Panc1 (cell line): ENCODE measurements at places on chromosomes 11 and 22. TPM values are rescaled to one million over a fixed set of nuclear protein-coding genes. Genes with fewer than 3 reads are reported as not detected.

GRCh38 chr11:57873196-57873911, 111.8 kb downstream of the CTNND1 start:
- H3K4me3 ChIP-seq, result no peak overlapping the region
- no peaks in the 10 kb centered on the region for H3K36me3 ChIP-seq
- no peak for DNase-seq
- H3K27ac ChIP-seq, result no peak overlapping the region
- H3K27me3 ChIP-seq, result peaks cover 3% of the 10 kb centered on the region; the same call in 1 of the 2 replicates

DNA sequence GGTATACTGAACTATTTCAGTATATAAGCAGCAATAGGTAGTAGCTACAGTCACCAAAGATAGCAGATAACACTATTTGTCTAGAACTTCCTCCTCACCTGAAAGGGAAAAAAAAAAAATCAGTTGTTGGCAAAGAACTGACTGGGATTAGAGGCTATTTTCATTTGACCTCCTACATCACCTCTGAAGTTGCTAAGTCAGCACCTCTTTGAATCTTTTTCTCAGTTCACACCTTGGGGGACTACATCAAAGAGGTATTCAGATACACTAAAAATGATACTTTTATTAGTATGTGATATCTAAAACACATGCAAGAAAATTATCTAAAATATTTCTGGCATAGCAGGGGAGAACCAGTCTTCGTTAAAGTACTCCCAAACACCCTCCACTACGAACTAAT, 16.2 kb downstream of the MSANTD2 start:
- H3K4me1 ChIP-seq, result no peaks in the 10 kb centered on the region
- DNase-seq, result no peak
- no peaks in the 10 kb centered on the region for H3K27me3 ChIP-seq
- no peak overlapping the region for H3K4me3 ChIP-seq

DNA sequence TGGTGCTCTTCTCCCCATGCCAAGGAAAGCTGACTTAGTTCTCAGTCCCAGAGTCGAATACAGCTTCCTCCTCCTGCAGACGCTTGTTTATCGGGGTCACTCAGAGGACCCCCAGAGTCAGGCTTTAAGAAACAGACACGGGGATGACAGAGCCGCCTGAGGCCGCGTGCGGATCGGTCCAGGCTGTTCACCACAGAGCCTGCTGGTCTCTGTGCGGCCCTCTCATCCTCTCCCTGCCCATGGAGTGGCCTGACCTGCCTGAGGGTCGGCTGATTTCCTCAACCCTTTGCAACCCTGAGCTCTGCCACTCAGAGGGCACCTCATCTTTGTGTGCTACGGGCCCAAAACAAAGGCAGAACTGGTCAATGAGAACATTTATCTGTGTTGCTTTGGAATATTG, 2.1 kb downstream of the GAL start:
- H3K4me3 ChIP-seq, result no peak overlapping the region
- H3K27ac ChIP-seq, result no peak overlapping the region
- H3K27me3 ChIP-seq, result peaks cover 4% of the 10 kb centered on the region; the same call in 1 of the 2 replicates
- H3K4me1 ChIP-seq, result peaks cover 3% of the 10 kb centered on the region; the same call in 1 of the 2 replicates
- H3K36me3 ChIP-seq, result no peaks in the 10 kb centered on the region

DNA sequence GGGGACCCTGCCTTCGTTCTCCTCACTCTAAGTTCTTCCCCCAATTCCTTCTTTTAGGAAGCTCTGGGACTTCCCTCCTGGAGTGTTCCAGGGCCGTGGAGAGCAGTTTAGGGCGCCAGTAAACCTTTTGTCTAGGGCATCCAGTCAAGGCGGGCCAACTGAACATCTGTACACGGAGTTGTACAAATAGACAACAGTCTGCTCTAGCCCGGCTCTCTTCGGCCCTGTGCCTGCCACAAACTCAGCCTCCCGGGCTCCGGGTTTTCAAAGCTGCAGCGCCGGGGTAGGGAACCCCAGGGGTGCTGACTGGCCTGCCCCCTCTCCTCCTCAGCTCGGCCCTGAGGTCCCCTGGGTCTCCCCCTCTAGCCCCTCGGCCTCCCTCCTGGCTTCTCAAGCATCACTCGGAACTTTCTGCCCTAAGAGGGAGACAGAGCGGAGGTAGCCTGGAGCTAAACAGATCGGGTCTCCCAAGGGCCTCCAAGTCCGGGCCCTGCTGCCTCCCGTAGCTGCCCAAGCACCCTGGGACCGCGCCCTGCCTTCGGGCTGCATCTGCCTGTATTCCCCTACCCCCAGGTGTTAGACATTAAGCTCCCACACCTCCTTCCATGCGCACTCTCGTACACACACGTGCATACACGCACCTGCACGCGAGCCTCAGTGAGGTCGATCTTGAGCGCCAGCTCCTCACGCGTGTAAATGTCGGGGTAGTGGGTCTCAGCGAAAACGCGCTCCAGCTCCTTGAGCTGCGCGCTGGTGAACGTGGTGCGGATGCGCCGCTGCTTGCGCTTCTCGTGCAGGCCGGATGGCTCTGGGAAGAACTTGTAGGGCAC, 3.3 kb downstream of the PHOX2A start:
- H3K36me3 ChIP-seq, result peaks cover 5% of the 10 kb centered on the region
- peak overlapping the region; percentile 60; the same call in 1 of the 2 replicates for H3K27ac ChIP-seq
- peaks cover 15% of the 10 kb centered on the region for H3K4me1 ChIP-seq

GRCh38 chr11:60825790-60826189, 16.1 kb upstream of the CCDC86 start:
- no peaks in the 10 kb centered on the region for H3K4me1 ChIP-seq
- H3K4me3 ChIP-seq, result no peak overlapping the region
- DNase-seq, result no peak
- no peaks in the 10 kb centered on the region for H3K36me3 ChIP-seq

GRCh38 chr22:47565607-47566006, 803.2 kb downstream of the TBC1D22A start:
- H3K27me3 ChIP-seq, result no peaks in the 10 kb centered on the region
- H3K36me3 ChIP-seq, result no peaks in the 10 kb centered on the region
- DNase-seq, result no peak
- no peak overlapping the region for H3K27ac ChIP-seq
- H3K4me3 ChIP-seq, result no peak overlapping the region

DNA sequence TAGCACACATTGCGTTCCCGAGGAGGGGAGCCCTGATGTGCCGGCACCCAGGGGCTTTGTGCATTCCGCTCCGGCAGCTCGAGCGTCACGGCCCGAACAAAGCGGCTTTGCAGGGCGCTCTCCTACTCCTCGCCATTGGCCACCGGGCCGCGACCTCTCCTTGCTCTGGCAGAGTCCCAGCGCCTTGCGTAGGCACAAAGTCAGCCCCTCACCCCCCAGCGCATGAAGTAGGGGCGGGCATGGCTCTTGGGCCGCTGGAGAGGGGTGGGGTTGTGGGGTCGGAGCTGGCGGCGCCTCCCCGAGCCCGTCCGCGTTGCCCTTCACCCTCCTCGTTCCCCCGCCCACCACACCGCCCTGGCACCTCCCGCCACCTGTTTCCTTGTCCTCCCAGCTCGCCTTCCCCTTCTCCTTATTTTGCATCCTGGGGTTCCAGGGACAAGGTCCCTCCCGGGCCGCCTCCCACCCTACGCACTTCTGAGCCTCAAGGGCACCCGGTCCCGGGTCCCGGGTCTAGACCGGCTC, 753 bp upstream of the PPARA start:
- H3K36me3 ChIP-seq, result no peaks in the 10 kb centered on the region
- DNase-seq, result no peak
- no peaks in the 10 kb centered on the region for H3K27me3 ChIP-seq
- peak overlapping the region; percentile 62 for H3K4me3 ChIP-seq
- no peak overlapping the region for H3K27ac ChIP-seq

- no peak overlapping the region for H3K4me3 ChIP-seq
- no peak overlapping the region for H3K27ac ChIP-seq
- peaks cover under 1% of the 10 kb centered on the region; the same call in 1 of the 2 replicates for H3K27me3 ChIP-seq
- H3K4me1 ChIP-seq, result no peaks in the 10 kb centered on the region
- H3K36me3 ChIP-seq, result no peaks in the 10 kb centered on the region
- DNase-seq, result no peak
Observed at GRCh38 chr11:128848815-128849455, 18.2 kb downstream of the KCNJ1 start.

- H3K4me1 ChIP-seq, result 0 out of 2 replicates have a peak, but pooled peaks cover 11% of the 10 kb centered on the region
- no peaks in the 10 kb centered on the region for H3K27me3 ChIP-seq
- no peak overlapping the region for H3K4me3 ChIP-seq
- DNase-seq, result no peak
- H3K27ac ChIP-seq, result no peak overlapping the region
Observed at GRCh38 chr11:71302911-71303310, 50.5 kb upstream of the SHANK2 start.

DNA sequence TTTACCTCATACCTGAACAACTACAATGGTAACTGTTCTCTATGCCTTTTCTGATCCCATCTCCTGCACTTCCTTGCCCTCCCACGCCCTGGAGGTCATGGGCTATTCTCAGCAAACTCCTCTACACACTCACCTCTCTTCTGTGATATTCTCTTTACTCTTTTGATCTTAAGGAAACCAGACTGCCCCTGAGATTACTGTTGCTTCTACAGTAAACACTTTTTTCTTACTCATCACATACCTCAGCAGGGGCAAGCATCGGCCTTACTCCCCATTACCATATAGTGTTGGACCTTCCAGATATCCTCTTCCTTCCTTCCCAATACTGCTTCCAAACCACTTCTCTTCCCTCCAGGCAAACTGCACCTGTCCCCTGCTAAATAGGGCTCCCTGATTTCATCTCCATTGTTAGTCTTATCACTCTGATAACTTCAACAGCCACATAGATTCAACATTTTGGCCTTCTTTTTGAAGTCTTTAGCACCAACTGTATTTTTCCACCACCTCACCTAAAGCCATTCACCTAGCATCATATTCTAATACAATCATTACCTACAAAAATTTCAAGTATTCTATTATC, 141.2 kb downstream of the RBFOX2 start:
- DNase-seq, result no peak
- no peak overlapping the region for H3K27ac ChIP-seq
- peaks cover 13% of the 10 kb centered on the region for H3K4me1 ChIP-seq
- no peak overlapping the region for H3K4me3 ChIP-seq

- H3K36me3 ChIP-seq, result peaks cover 10% of the 10 kb centered on the region; the same call in 1 of the 2 replicates
- no peak for DNase-seq
- no peaks in the 10 kb centered on the region for H3K27me3 ChIP-seq
Observed at GRCh38 chr11:69642549-69642912, 1.6 kb downstream of the CCND1 start.

DNA sequence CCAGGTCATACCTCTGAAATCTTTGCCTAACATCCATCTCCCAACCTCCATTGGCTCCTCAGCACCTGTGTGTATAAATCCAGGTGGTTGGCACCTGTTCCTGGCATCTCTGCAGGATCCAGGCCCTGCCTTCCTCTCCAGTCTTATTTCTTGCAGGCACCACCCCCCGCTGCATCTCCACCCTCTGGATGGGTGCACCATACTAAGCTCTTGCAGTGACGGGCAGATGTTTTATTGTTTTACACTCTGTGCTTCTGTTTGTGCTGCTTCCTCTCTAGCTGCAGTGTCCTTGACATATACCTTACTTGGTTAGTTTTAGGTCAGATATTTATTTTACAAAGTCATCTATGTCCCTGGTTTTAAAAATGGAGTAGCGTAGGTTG, 102.6 kb downstream of the TBC1D22A start:
- H3K27me3 ChIP-seq, result no peaks in the 10 kb centered on the region
- H3K27ac ChIP-seq, result no peak overlapping the region
- no peaks in the 10 kb centered on the region for H3K4me1 ChIP-seq
- no peak overlapping the region for H3K4me3 ChIP-seq

GRCh38 chr22:49606562-49607290, 220.9 kb downstream of the BRD1 start:
- no peak overlapping the region for H3K4me3 ChIP-seq
- no peaks in the 10 kb centered on the region for H3K4me1 ChIP-seq
- H3K27ac ChIP-seq, result no peak overlapping the region

- no peaks in the 10 kb centered on the region for H3K27me3 ChIP-seq
- no peak overlapping the region for H3K27ac ChIP-seq
Observed at GRCh38 chr11:110778343-110778742, 66.1 kb upstream of the ARHGAP20 start.

DNA sequence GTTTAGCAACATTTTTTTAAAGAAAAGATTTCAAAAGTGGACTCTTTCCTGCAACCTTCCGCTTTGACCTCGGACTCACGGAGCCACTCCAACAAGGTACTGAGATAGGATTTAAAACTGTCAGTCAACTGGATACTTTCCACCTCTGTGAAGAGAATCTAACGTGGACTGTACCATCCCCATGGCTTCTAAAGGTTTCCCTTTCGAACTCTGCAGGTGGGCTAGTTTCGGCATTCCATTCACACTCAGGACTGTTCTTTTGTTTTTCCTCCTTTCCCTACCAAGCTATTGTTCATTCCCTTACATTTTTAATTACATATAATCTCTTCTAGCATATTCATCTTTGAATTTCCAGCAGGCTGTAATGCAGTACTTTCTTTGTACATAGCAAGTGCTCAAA, 88.5 kb upstream of the AKIP1 start:
- DNase-seq, result no peak
- no peaks in the 10 kb centered on the region for H3K36me3 ChIP-seq
- no peak overlapping the region for H3K27ac ChIP-seq

ALDH3B2 gene
- total RNA-seq, result not detected

YAP1 gene
- total RNA-seq, result 158 TPM

OR52I1 gene
- total RNA-seq, result not detected

MYO7A gene
- 1.3 TPM for total RNA-seq
